NCI-H1092 (cell line): ENCODE measurements at places on chromosomes 6 and 20.
A peak's percentile ranks its signal among the peaks of the same experiment; 100 is the strongest.

DNA sequence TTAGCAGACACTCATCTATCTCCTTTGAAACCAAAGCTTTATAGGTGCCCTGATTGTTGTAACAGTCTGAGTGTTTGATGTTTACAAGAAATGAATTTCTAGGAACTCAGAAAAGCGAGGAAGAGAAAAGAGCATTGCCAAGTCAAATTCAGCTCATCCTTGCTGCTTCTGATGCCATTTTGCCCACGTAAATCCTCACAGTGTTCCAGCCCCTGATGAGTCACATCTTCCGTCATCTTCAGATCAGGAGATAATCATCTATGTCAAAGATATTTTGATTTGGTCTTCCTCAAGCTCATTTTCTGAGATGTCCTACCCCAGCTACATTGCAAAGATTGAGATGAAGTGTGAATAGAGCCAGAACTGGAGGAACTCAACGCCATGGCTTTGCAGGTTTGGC lies 426.2 kb downstream of the BMP2 start:
- no peak for DNase-seq

GRCh38 chr6:156703719-156704118 lies 73.5 kb upstream of the ARID1B start:
- no peak for DNase-seq

- peak; percentile 60 for DNase-seq
Observed at GRCh38 chr6:124055963-124056362, 252.3 kb downstream of the NKAIN2 start.

DNA sequence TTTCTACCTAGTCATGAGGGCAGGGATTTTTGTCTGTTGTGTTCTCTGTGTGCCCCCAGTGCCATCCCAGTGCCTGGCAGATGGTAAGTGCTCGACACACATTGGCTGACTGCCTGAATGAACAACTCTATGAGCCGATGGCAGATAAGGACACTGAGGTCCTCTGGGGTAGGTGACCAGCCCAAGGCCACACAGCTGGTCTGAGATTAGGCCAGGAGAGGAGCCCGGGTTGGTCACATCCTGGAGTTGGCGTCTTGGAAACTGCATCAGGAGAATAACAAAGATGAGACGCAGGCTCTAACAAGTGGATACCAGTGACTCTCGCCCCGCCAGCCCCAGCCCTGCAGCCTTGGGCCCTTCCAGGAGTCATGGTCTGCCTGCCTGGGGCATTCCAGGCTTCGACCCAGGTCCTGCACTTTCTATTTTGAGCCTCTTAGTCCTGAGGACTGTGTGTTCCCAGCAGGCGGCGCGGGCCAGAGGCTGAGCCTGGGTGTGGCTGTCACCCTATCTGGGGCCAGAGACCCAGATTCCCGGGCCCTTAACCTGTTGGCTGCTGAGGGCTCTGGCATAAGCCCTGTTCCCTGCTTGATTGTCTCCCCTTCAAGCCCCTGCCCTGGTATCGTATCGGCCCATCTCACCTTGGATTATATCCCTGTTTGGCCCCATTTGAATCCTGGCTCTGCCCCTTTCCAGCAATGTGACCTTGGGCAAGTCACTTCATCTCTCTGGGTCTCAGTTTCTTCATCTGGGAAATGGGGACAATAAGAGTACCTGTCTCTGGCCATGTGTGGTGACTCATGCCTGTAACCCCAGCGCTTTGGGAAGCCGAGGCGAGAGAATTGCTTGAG lies 88.3 kb downstream of the CEBPB start:
- DNase-seq: no peak

DNA sequence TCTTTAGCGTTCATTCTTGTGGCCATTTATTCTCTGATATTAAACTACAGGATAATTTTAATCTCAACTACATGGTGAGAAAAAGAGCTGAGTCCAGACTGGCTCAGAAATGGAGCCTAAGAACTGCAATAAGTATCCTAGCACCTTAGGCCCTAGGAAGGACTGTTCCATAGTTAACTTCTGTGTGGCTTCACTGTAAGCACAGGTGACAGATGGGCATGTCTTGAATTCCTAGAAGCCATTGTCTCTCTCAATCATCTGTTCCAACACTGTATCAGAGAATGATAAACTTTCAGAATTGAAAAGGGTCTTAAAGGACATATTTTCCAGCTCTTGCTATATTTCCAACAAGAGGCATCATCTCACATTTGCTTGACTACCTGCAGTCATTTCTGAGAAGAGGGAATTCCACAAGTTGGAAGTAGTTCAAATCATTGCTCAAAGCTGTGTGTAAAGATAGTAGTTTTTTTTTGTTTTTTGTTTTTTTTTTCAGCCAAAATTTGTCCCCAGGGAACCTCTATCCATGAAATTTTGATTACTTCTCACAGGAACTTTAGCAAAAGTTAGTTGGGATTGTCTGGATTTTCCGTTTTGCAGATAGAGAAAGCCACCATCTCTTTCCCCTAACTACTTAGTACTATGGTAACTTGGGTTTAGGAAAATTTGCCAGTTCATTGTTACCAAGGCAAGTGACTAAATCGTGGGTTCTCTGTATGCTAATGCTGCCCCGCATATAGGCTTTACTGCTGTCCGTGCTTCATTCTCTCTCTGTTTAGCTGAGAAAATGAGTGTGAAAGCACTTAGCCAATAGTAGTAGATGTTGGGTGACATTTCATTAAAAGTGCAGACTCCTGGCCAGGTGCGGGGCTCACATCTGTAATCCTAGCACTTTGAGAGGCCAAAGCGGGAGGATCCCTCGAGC lies 47.2 kb downstream of the KCNS1 start:
- no peak for DNase-seq

DNA sequence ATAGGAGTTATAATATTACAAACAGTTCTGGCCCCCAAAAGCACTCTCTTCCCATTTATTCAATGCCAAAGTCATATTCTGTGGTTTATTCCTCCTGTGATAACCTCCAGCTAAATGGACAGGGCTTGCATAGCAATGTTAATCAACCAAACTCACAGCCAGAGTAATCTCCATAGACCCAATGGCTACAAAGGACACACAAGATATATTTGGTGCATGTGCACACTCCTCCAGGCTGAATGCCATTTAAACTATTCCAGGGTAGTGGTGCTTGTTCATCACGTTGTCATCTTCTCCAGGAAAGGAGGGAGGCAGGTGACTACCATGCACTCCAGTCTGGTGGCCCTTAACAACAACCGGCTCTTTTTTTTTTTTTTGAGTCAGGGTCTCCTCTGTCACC lies 56.8 kb downstream of the B3GAT2 start:
- no peak for DNase-seq

DNA sequence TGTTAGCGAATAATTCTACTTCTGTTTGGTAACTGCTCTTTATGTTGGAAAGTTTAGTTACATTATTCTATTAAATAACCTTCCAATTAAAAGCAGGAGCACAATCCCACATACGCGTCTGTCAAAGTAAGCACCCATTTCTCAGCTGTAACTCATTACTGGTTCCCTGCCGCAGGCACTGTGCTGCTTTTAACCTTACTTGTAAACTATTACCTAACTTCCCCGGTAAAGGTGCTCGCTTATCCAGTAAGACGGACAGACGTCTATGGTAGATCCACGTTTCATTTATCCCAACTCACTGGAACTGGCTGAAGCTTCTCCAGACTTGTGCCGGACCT lies 529 bp upstream of the ENPP4 start:
- no peak for DNase-seq

- DNase-seq: no peak
Observed at GRCh38 chr20:16930656-16931055, 182.5 kb downstream of the OTOR start.

DNA sequence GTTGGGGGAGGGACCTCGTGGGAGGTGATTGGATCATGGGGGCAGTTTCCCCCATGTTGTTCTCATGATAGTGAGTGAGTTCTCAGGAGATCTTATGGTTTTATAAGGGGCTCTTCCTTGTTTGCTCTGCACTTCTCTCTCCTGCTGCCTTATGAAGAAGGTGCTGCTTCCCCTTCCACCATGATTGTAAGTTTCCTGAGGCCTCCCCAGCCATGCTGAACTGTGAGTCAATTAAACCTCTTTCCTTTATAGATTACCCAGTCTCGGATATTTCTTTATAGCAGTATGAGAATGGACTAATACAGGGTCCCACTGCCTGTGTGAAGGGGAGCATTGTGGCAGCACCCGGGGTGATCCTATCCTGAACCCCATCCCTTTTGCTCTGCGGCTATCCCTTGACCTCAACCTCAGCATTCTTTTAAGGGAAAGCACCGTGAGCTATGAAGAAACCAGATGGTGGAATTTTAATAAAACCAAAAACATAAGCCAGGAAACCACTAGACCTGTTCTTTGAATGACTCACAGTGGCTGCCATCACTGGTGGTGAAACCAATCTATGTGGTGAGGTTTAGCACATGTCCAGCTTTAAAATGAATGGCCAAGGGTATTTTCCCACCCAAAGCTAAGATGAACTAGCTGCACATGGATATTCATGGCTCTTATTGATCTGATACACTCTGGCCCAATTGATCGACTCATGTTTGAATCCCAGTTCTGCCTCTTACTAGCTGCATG lies 62.2 kb downstream of the ZDHHC14 start:
- DNase-seq: no peak

- peak; percentile 60 for DNase-seq
Observed at GRCh38 chr6:32973144-32974015, 5.0 kb downstream of the BRD2 start.

DNA sequence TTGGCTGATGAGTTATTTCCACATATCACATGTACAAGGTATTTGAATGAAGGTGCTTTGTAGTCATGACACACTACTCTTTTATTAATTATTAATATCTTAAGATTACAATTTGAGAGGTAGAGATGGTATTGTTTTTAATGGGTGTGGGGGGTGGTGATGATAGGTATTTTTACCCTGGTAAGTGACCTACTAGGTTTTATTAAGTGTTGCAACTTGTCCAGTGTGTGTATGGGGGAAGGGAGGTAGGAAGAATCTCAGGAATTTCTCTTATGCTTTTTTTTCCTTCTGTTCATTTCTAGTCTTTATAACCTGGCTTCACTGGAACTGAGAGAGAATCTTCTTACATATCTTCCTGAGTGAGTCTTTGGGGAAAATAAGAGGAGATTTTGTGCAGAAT lies 101.4 kb downstream of the LRRC1 start:
- DNase-seq: no peak

- DNase-seq: no peak
Observed at GRCh38 chr6:82017288-82017687, 230.3 kb downstream of the IBTK start.

GRCh38 chr6:160167604-160168399 lies 46.2 kb downstream of the SLC22A1 start:
- no peak for DNase-seq

DNA sequence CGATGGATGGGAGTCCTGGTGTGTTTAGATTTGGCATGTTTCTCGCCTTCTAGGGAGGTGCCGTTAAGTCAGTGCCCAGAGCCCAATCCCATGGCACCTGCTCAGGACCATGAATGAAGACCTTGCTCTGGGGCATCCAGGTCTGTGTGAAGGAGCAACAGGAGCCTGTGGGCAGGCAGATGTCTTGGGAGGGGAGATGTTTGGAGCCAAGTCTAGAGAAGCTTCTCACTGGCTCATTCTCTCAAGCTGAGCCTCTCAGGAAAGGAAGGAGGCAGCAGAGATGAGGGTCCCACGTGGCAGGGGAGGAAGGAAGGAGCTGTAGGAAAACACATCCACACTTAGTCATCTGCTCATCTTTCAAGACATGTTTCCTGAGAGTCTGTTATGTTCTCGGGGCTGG lies 9.5 kb upstream of the SIRPB1 start:
- no peak for DNase-seq

DNA sequence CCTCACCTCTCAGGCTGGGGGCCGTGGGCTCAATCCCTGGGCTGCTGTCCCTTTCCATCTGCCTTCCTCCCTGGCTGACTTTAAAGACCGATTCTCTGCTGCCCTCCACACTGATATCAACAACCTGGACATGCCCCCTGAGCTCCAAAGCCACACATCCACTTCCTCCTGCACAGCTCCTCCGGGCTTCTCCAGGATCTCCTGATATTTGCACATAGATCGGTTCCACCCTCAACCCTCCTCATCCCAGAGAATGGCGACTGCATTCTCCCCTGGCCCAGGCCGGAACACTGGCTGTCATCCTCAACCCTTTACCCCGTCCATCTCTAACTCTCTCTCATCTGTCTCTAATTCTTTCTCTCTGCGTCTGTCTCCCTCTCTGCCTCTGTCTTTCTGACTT lies 21.0 kb upstream of the NOL4L start:
- no peak for DNase-seq

- no peak for DNase-seq
Observed at GRCh38 chr6:34476447-34476846, 10.6 kb downstream of the PACSIN1 start.

DNA sequence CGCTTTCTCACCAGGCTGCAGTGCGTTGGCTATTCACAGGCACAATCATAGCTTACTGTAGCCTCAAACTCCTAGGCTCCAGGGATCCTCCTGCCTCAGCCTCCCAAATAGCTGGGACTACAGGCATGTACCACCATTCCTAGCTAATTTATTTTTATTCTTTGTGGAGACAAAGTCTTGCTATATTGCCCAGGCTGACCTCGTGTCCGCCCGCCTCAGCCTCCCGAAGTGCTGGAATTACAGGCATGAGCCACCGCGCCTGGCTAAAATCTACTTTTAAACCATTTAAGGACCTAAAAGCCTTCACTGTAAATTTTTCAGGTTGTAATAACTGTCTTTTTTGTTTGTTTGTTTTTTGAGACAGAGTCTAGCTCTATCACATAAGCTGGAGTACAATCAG lies 15.2 kb downstream of the SAMHD1 start:
- DNase-seq: no peak

GRCh38 chr6:33987531-33988021 lies 158.3 kb downstream of the GRM4 start:
- DNase-seq: peak; percentile 47

DNA sequence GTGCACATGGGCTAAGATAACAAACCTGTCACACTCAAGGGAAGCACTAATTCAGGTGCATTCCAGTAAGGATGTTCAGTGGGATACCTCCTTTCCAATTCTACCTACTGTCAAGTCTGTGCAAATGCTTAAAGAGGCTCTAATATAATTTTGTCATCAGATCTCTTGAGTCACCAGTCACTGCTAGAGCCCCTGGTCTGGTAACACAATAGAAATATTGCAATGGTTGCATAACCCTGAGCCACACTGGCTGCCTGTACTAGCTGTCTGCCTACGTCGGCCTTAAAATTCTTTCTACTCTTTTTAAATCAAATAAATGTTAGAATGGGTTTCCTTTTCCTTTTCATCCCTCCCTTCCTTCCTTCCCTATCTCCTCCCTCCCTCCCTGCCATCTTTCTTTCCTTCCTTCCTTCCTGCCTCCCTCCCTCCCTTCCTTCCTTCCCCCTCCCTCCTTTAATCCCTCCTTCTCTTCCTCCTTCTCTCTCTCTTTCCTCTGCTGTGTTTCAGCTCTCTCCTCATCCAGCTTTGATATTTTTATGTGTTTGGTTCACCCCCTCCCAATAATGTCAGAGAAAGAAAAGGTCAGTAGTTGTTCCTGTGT lies 28.1 kb upstream of the OLIG3 start:
- DNase-seq: no peak
